ENCODE measurements at places on chromosomes 13 and 19.
A peak's percentile ranks its signal among the peaks of the same experiment; 100 is the strongest.

DNA sequence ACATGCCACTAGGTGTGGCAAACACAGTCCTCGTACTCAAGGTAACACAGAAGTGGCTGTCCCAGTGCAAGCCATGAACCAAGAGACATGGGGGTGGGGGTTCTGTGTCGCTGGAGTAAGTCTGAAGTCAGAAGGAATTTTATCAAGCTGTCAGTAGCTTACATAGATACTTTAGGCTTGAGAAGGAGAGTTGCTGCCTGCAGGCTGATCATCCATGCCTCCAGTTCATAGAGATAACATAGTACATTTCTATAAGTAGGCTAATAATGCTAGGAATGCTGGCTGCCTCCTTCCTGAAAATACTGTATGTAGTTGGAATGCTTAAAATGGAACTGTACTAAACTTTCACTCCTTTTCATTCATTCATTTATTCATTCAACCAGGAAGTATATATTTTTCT, 70.1 kb downstream of the CAB39L start:
- no peak for DNase-seq

DNA sequence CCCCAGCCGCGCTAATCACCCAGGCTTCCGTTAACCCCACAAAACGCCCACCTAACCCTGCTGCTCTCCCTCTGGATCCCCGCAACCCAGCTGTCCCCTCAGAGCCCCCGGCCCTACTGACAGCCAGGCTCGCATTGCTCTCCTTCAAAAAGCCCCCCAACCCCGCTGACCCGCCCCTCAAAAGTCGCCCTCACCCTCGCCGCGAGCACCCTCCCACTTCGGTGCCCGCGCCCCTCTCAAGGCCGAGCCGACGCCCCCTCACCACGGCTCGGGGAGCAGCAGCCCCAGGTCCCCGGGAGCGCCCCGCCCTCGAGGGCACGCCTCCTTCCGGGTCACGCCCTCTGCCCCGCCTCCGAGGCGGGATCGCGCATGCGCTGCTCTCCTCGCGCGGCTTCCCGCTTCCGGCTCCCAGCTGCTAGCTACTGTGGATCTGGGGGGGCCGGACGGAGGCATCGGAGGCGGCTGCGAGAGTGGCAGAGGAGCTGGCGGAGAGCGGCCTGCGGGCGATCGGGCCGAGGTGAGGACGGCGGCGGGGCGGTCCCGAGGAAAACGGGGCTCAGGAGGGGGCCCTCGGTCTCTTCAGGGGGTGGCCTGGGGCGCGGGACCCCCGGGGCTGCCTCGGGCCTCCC, 46.1 kb downstream of the ARHGEF18 start:
- DNase-seq: peak; percentile 31

DNA sequence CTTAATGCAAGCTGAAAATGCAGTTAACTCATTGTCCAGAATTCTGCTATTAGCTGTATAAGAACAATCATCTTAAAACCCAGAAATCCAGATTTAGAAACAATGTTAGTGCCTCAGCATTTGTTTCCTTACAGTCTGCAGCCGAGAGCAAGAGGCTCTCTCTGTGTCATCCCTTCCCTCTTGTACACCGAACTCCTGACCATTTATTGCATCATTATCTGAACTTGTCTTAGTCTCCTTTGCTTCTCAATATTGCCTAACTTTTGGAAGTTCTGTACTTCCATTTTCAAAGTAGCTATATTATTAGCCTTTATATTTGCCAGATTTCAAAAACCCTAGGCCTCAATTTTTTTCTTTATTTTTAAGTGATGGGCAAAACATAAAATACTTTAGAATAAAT, 27.1 kb downstream of the RNASEH2B start:
- DNase-seq: no peak

GRCh38 chr13:43303033-43303729, 279.8 kb downstream of the DNAJC15 start:
- DNase-seq: peak; percentile 45

DNA sequence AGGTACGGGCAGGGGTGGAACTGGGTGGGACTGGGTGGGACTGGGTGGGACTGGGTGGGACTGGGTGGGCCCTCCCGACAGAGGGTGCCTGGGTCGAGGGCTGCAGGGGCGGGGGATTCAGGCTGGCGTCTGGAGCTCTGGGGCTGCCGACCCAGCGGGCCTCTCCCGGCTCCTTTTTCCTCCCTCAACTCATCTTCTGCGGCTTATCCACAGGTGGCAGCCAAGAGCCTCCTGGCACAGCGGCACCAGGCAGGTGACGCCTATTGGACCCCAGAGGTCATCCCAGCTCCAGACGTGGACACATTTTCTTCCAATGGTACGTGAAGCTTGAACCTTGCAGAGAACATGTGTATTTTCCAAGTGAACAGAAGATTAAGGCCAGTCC, 533 bp downstream of the ZNF544 start:
- DNase-seq: no peak

- DNase-seq: no peak
Measured at GRCh38 chr13:24038405-24038804, 122.1 kb upstream of the SPATA13 start.

DNA sequence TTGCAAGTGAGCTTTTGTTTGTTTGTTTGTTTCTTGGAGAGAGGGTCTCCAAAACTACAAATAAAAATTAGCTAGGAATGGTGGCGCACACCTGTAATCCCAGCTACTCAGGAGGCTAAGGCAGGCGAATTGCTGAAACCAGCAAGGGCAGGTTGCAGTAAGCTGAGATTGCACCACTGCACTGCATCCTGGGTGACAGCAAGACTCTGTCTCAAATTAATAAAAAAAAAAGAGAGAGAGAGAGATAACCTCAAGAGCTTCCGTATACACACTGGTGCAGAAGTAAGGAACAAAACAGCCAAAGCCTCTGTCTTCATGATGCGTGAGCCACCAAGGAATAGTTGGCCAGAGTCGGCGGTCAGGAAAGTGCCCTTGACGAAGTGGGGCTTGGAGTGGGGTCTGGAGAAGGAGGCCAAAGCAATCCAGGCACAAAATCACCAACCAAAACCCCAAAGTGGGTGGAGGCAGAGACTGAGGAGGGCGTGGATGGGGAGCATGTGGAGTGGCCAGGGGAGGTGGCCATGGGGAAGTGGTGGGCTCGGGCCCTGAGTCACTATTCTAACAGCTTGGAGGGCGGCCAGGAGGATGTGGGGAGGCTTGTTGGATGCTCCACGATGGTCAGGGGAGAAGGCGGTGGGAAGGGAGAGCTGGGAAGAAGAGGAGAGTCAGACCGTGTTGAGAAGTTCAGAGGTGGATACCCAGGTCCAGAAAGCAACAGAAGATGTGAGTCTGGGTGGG, 21.2 kb upstream of the TOMM40 start:
- DNase-seq: no peak

DNA sequence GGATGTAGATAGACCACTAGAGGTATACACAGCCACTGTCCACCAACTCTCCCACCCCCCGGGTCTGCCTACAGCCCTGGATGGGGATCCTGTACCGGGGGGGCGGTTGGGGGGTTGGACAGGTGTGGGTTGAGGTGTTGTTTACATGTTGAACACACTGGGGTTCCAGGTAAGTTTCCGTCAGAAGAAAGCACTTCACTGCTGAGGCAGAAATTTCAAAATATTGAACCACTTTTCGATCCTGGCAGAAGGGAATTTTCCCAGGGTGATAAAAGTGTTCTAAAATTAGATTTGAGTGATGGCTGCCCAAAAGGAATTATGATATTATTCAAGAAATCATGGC, 6.6 kb upstream of the CEACAM16 start:
- DNase-seq: no peak

DNA sequence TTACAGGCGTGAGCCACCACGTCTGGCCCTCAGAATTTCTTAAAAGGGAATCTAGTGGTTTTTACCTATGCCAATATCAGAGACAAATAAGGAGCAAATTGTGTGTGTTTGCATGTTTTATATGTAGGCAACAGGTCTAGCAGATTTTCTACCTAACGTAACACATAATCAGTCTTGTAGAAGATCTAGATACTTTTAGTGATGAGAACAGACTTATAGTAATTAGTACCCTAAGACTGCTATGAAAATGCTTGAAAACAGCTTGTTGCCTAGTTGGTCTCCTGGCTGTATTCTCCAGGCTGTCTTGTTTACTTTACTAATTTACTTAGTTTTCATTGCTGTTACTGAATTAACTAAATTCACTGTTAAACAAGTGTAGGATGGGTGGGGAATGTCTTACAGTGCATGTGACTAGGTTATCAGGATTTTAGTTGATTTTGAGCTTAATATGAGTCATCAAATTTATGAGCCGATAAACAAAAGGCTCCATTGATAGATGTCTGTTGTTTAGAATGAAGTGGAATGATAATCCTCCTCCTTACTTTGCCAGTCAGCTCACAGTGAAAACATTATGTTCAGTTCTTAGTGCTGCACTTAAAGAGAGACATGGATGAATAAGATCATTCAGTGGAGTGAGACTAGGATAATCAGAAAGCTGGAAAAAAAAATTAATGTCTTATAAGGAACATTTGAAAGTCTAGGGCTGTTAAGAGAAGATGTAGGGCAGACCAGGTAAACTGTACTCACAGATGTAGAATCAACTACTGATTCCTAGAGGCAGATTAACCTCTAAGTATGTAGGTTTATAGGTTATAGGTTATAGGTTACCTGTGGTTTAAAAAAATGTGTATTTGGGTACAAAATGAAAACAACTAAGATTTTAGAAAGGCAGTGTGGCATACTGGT, 22.4 kb downstream of the GTF2F2 start:
- DNase-seq: peak; percentile 60

DNA sequence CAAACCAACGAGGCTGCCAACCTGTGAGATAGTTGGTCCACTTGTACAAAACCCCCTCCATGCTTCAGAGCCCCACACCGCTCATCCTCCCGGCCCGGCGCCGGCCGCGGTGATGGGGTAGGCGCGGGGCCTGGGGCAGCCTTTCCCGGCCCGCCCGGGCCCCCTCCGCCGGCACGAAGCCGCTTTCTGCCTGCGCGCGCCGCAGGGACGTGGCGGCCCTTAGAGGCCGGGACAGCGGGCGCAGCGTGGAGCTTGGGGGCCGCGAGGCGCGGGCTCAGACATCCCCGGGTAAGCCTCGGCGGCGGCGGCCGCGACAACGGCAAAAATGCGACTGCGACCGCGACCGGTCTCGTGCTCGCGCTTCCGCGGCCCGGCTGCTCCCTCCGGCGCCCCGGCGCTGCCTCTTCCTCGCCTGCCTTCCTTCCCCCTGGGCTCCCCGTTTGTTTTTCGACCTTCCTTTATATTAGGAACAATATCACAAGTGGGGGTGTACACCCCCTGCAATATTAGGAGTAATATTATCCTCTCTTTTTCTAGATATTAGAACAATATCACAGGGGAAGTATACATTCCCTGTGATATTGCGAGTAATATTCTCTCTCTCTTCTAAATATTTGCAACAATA, 53.9 kb upstream of the CEACAM21 start:
- no peak for DNase-seq

- no peak for DNase-seq
Measured at GRCh38 chr13:112719016-112719415, 29.2 kb downstream of the ATP11A start.

GRCh38 chr19:15563931-15564330, 51.1 kb upstream of the CYP4F8 start:
- DNase-seq: no peak

DNA sequence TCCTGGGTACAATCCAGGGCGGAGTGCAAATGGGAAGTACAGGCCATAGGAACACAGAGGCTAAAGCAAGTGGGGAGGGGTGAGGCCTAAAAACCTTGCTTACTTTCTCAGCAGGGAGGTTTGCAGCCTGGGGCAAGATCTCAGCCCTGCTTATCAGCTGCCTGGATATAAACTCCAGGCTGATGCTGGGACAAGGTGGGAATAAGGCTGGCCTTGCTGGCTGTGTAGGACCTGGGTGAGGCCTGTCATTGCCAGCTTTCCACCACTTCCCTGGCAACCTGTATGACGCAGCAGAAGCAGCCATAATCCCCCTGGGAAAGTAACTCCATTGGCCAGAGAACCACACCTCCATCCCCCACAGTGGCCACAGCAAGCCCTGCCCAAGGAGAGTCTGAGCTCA, 279.1 kb upstream of the ATXN8OS start:
- no peak for DNase-seq

- no peak for DNase-seq
Measured at GRCh38 chr19:35612224-35612558, 344 bp upstream of the HAUS5 start.

- peak; percentile 48 for DNase-seq
Measured at GRCh38 chr19:18007917-18008673, at the start of gene ARRDC2. Gene ARRDC2, plus strand, starts transcription at chr19:18008170. Its CDS starts 141 bp downstream, at chr19:18008311.

DNA sequence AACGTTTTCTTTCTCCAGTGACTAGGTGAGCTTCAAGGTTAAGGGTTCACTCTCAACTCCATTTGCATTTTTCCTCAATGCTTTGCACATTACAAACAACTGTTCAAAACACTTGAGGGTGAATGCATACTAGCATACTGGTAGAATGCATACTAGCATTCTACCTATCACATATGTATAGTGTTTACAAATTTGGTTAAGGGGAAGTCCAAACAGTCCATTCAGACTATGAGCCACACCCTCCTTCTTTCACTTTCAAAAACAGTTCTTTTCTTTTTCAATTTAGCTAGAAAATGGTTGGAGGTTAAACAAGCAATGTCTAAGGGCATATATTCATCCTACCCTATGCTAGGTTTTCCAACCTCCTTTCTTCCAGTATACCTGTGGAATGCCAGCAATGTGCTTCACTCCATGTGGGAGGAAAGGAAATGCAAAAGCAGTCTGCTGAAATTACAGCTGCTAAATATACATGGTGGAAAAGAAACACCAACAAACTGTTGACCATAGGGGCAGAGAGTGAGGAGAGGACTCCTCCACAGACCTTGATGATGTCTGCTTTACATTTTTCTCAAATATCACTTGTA, 102.6 kb downstream of the DOCK9 start:
- no peak for DNase-seq

- no peak for DNase-seq
Measured at GRCh38 chr19:29653398-29653797, 11.9 kb upstream of the PLEKHF1 start.

- no peak for DNase-seq
Measured at GRCh38 chr13:33296793-33297425, 11.4 kb upstream of the STARD13 start.

- no peak for DNase-seq
Measured at GRCh38 chr19:49057636-49058234, at the start of gene CGB7. Gene CGB7, minus strand, starts transcription at chr19:49057749. Its CDS starts 2,374 bp downstream, at chr19:49055375.
